Hepatocyte (in vitro differentiated cells): ENCODE measurements at places on chromosomes 6 and 20. TPM values are rescaled to one million over a fixed set of nuclear protein-coding genes. Genes with fewer than 3 reads are reported as not detected.

DNA sequence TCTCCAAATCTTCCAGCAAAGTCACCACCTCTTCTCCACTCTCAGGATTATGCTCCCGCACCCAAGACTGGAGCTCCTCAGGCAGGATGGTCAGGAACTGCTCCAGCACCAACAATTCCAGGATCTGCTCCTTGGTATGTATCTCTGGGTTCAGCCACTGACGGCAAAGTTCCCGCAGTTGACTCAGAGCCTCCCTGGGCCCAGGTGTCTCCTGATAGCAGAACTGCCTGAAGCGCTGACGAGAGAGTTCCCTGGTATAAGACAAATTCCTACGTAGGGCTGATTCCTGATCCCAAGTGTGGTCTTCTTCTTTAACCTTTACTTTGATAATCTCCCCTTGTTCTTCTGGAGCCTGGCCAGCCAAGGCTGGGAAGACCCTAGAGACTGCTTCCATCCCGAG lies 60.6 kb downstream of the GPX5 start:
- peaks cover 21% of the 10 kb centered on the region for H3K4me1 ChIP-seq
- H3K27me3 ChIP-seq = no peaks in the 10 kb centered on the region
- no peaks in the 10 kb centered on the region for H3K36me3 ChIP-seq
- peak overlapping the region; percentile 92 for H3K27ac ChIP-seq

DNA sequence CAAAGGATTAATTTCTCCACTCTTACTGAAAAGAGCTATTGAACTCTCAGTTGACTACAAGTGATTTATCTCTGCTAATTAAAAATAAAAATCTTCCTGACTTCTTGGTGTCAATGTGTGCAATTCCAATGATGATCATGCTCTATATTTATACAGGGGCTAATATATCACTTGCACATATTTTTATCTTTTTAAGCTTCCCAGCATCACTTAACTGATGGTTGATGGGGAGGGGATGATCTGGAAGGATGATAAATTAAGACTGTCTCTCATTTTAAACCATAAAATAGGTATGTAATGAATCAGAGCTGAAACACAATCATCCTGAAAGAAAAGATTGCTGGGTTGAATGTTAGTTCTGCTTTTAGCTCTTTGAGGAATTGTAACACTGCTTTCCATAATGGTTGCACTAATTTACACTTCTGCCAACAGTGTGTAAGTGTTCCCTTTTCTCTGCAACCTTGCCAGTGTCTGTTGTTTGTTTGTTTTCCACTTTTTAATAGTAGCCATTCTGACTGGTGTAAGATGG lies 169.6 kb upstream of the ECI2 start:
- no peak overlapping the region for H3K27ac ChIP-seq
- H3K27me3 ChIP-seq = no peaks in the 10 kb centered on the region
- no peak overlapping the region for H3K4me3 ChIP-seq
- H3K4me1 ChIP-seq = peaks cover 6% of the 10 kb centered on the region
- H3K36me3 ChIP-seq = no peaks in the 10 kb centered on the region

GRCh38 chr6:143525356-143525755 lies 13.8 kb upstream of the FUCA2 start:
- no peaks in the 10 kb centered on the region for H3K4me1 ChIP-seq
- H3K27me3 ChIP-seq = no peaks in the 10 kb centered on the region
- H3K27ac ChIP-seq = no peak overlapping the region
- DNase-seq = no peak
- no peaks in the 10 kb centered on the region for H3K36me3 ChIP-seq

- DNase-seq = no peak
- H3K36me3 ChIP-seq = no peaks in the 10 kb centered on the region
- no peak overlapping the region for H3K4me3 ChIP-seq
- no peak overlapping the region for H3K27ac ChIP-seq
These were observed 668.9 kb downstream of the TFAP2A start for GRCh38 chr6:9745966-9746365.

DNA sequence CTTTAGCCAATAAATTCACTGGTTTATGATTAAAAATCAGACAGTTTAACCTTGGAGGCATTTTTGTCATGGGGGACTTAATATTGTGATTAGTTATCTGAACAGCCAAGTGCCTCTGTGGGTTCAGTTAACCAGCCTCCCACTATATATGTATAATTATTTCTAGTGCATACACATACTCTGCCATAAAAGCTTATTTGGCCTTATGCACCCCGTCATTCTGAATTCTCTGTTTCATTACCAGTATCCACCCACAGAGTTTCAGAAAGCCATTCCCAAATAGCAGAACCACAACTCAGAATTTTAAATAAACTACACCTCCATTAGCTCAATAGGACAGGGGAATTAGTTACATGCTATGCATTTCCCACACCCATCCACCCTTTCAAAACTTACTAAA lies 279.7 kb downstream of the ZFAND3 start:
- H3K27ac ChIP-seq = no peak overlapping the region
- no peaks in the 10 kb centered on the region for H3K27me3 ChIP-seq
- no peak for DNase-seq
- no peaks in the 10 kb centered on the region for H3K4me1 ChIP-seq
- no peaks in the 10 kb centered on the region for H3K36me3 ChIP-seq

DNA sequence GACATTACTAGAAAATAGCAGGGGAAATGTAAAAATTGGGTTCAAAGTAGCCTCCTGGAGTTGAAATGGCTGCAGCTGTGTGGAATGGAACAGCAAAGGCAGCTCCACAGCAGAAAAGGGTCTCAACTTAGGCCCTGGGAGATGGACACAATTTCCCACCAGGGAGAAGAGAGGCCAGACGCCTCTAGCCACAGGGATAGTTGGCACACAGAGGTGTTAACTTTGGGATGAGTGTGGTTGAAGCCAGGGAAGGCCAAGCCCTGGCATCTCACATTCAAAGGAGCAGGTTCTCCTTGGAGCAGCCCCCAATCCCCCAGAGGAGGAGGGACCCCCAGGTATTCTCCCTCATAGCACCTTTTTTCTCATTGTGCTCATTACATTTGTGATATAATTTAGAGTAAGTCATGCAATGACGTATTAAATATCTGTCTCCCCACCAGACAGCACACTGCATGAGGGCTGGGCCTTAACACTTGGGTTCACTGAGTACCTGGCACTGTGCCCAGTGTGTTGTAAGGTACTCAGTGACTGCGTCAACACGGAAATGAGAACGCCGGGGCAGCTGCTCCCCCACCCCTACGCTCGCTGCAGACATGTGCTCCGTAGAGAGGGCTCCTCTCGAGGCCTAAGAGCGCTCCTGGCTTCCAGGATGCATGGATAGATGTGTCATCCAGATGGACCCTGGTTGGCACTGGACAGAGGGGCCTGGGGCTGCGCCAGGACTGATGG lies 76.0 kb upstream of the CD93 start:
- H3K4me3 ChIP-seq = no peak overlapping the region
- H3K4me1 ChIP-seq = peaks cover 17% of the 10 kb centered on the region
- peak; percentile 79 for DNase-seq
- H3K27ac ChIP-seq = no peak overlapping the region
- no peaks in the 10 kb centered on the region for H3K36me3 ChIP-seq

DNA sequence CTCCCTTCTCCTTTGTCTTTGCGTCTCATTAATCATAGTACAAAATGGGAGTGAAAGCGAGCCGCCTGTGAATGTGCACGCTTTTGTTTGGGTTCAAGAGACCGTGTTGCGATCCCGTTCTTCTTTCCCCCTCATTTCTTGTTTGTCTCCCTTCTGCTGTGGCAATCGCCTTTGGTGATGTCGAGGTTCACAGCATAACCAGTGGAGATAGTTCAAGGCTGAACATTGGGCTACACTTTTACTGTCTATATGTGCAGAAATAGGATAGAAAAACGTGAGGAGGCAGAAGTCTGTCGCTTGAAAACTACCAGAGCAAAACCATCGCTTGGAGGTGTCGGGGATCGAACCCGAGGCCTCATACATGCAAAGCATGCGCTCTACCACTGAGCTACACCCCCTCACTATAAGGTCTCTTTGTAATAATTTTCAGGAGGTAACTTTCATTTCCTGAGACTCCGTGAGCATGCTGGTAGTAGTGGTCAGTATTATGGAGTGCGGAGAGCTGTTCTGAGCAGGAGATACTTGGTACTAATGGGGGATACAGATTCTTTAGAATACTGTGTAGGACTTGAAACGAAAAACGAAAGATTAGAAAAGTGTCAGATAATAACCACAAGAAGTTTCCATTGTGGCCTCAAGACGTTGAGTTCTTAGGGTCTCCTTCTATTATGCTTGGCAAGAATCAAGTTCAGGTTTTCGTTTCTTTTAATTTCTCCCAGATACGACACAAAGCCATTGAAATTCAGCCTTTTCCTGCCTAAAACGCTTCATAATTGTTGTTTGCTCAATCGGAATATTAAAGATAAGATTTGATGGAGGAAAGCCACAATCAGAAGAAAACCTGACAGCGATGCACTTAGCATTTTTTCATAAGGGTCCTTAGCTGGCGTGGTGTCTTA lies 106.6 kb downstream of the TRIM27 start:
- no peak overlapping the region for H3K27ac ChIP-seq
- H3K4me1 ChIP-seq = peaks cover 7% of the 10 kb centered on the region
- no peak for DNase-seq
- H3K27me3 ChIP-seq = peaks cover 88% of the 10 kb centered on the region
- no peak overlapping the region for H3K4me3 ChIP-seq

GRCh38 chr6:148407372-148407771 lies 64.7 kb downstream of the SASH1 start:
- no peaks in the 10 kb centered on the region for H3K4me1 ChIP-seq
- no peaks in the 10 kb centered on the region for H3K36me3 ChIP-seq
- no peaks in the 10 kb centered on the region for H3K27me3 ChIP-seq
- H3K4me3 ChIP-seq = no peak overlapping the region
- no peak for DNase-seq

GRCh38 chr6:125886021-125886420 lies 70.5 kb upstream of the HINT3 start:
- no peak for DNase-seq
- H3K4me3 ChIP-seq = no peak overlapping the region
- H3K27ac ChIP-seq = no peak overlapping the region
- no peaks in the 10 kb centered on the region for H3K36me3 ChIP-seq

DNA sequence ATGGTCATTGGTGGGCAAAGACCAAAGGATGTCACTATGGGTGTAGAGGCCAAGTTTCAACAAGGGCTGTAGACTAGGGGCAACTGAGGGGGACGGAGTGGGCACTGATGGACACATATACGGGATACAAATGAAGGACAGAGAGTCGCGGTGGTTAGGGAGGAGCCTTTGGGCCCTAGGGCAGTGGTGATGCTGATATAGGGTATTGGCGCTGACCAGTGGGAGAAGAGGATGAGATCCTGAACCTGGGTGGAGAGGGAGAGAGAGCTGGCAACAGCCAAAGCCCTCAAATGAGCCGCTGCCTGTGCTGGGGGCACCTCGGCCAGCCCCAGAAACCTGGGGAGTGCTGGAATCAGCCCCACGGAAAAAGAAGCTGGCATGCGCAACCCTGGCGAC lies 1.6 kb downstream of the CDH22 start:
- no peaks in the 10 kb centered on the region for H3K36me3 ChIP-seq
- H3K4me1 ChIP-seq = peaks cover 5% of the 10 kb centered on the region
- H3K4me3 ChIP-seq = no peak overlapping the region
- no peak overlapping the region for H3K27ac ChIP-seq
- peaks cover 91% of the 10 kb centered on the region for H3K27me3 ChIP-seq

- DNase-seq = no peak
- H3K27ac ChIP-seq = no peak overlapping the region
- H3K4me3 ChIP-seq = no peak overlapping the region
These were observed 9.8 kb downstream of the RGS17 start for GRCh38 chr6:153121311-153121710.

GRCh38 chr6:34600101-34600500 lies 44.0 kb upstream of the SPDEF start:
- no peak overlapping the region for H3K27ac ChIP-seq
- no peaks in the 10 kb centered on the region for H3K36me3 ChIP-seq
- DNase-seq = no peak
- peaks cover 21% of the 10 kb centered on the region for H3K4me1 ChIP-seq

DNA sequence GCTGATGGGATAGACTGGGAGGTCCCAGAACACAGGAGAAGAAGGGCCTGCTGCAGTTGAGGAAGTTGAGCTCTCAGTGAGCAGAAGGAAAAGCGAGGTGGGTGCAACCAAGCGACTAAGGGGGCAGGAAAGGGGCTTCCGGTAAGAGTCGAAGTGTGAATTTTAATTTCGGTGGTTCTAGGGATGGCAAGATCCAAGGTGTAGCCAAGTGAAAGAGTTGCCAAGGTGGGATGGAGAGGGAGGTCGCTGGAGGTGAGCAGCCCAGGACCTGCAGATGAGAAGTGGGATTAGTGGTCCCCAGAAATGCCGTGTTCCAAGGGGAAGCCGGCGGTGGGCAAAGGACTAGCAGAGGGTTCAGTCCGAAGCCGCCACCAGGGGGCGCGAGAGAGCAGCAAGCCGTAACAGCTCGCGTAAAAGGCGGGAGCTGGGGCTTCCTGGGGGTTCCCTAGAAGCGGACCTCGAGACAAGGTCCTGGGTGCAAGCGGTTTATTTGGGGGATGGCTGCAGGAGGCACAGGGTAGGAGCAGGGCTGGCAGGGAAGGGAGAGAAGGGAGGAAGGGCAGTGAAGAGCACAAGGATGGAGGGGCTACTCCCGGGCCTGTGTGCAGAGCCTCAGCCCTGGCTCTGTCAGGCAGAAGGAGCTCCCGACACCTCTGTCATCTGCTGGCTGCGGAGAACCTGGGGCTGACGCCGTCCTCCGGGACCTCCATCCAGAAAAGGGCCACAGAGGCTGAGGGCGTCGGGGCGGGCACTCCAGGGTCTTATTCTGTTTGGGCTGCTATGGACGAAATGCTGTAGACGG lies 103.6 kb downstream of the PAX1 start:
- peaks cover 5% of the 10 kb centered on the region for H3K27me3 ChIP-seq
- no peaks in the 10 kb centered on the region for H3K36me3 ChIP-seq
- no peak overlapping the region for H3K4me3 ChIP-seq
- no peak overlapping the region for H3K27ac ChIP-seq

DNA sequence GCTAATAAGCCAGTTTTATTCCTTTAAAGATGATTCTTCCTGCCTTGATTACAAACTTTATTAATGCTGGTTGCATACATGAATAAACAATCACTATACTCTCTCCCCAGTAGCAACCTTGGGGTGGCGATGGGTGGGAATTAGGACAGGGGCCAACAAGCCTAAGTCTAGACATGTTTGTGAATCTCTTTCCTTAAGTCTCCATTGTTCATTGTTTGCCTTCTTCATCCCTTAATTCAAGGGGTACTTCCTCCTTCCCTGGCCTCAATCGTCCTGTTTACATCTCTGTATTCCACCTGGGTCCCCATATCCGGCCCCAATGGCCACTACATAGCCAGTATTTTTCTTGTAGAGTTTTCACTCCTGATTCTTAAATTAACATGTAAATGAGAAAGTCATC lies 66.0 kb downstream of the ARHGAP18 start:
- H3K27ac ChIP-seq = peak overlapping the region; percentile 61
- H3K4me1 ChIP-seq = peaks cover 47% of the 10 kb centered on the region
- H3K36me3 ChIP-seq = no peaks in the 10 kb centered on the region
- H3K4me3 ChIP-seq = no peak overlapping the region

DNA sequence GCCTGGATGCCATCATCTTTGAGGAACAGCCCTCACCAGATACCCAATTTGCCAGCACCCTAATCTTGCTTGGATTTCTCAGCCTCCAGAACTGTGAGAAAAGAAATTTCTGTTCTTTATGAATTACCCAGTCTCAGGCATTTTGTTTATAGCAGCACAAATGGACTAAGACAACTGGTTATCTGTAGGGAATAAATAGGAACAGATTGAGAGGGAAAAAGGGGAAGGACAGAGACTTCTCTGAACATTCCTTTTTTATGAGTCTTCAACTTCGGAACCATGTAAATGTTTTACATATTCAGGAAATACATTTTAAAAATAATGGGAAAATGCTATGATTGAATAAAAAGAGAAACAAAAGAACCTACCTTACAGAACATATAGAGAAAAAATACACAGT lies 20.9 kb downstream of the KCTD20 start:
- peaks cover 4% of the 10 kb centered on the region for H3K4me1 ChIP-seq
- H3K27me3 ChIP-seq = no peaks in the 10 kb centered on the region
- no peak overlapping the region for H3K27ac ChIP-seq
- DNase-seq = no peak
- H3K36me3 ChIP-seq = no peaks in the 10 kb centered on the region

The SLC26A8 gene
- 0.48 TPM in 1 of 2 replicates, not detected in the other for total RNA-seq
